ENCODE measurements at places on chromosomes 3 and 15.

DNA sequence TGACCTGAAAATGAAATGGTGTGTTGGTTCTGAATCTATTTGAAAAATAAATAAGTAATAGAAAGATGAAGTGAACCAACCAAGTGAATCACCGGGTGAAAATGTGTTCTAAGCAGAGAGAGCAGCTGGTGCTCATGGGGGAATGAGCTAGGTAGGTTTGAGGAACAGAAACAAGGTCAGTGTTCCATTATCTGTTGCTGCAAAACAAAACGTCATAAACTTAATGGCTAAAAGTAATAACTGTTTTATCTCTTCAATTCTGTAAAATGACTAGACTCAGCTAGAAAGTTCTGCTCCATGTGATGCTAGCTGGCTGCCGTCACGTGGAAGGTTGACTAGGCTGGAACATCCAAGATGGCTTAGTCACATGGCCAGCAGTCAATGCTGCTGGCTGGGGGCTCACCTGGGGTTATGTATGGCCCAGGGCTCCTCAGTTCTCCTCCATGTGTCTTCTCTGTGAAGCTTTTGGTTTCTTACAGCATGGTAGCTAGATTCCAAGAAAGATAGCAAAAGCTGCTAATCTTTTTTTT is 13.3 kb upstream of the SH3BP5 start:
- DNase-seq: no peak

GRCh38 chr15:100109486-100110035 is 232.2 kb downstream of the ADAMTS17 start:
- DNase-seq: no peak

DNA sequence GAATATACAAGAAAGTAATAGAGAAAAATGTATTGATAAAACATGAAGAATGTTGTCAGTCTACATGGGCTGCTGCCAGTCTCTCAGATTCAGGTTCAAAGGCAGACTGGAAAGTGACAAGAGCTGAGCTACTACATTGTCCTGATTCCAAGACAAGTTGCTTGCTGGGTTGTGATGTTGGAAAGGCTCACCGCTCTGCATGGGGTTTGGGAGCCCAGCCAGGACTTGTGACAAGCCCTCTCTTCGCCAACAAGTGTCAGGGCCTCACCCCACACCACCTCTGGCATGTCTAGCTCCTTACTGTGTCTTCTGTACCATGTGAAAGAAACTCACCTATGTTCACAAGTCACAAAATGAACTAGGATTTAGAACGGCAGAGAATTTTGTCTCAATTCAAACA is 43.0 kb upstream of the SH3GL3 start:
- no peak for DNase-seq

DNA sequence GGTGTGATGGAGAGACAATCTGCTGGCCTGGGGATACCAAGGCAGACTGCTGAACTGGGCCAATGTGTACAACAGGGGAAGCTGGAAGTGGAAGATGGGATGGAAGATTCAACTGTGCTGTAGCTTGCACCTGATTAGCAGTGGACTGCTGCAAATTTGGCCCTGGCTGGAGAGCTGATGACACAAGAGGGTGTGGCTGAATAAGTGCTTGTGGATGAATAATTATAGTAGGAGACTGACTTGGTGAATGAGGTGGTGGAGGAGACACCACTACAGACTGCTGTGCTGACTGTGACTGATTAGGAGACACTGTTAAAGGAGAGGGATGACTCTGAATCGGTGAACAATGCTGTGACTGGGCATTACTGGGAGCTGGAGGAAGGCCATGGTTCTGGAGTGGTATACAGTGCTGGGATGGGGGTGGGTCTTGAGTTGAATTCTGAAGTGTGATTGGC is 52.5 kb downstream of the PHC3 start:
- no peak for DNase-seq

DNA sequence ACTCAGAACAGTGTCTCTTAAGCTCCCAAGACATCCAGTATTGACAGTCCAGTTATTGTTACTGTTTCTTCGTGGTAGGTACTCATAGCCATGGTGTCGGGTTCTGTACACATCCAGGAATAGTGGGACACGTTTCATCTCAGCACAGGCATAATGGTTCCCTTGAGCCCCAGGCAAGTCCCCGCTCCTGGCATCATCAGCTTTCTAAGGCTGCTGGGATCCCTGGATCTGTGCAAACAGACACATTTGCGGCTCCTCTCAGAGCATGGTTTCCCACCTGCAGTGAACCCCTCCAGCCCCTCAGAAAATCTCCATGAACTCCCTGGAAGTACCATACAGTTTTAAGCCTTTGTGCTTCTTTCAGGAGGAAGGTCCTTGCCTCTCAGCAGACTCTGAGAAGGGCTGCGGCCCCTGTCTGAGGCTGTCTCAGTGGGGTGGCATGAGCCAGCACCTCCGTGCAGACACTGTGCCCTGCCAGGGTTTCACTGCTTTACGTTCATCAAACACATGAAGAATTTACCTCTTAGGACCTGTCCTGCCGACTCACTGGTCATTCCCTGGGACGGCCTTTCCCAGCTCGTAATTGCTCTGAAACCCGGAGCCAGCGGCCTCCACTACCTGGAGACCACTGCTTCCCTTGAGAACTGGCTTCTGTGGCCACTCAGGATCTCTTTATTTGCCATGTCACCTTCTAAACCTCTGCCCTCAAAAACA is 124.9 kb downstream of the LRRK1 start:
- DNase-seq: peak; percentile 13

All from CD8-positive, alpha-beta T cell (primary cell).